ENCODE measurements at places on chromosomes 4 and X. TPM values are rescaled to one million over a fixed set of nuclear protein-coding genes. Genes with fewer than 3 reads are reported as not detected.

The GPRASP3 gene
- total RNA-seq = 3.6 TPM

The RNF150 gene
- total RNA-seq = 0.93 TPM

The MAD2L1 gene
- 6.2 TPM for total RNA-seq

The IKBKG gene
- 18.8 TPM for total RNA-seq

The SULT1E1 gene
- total RNA-seq = not detected

DNA sequence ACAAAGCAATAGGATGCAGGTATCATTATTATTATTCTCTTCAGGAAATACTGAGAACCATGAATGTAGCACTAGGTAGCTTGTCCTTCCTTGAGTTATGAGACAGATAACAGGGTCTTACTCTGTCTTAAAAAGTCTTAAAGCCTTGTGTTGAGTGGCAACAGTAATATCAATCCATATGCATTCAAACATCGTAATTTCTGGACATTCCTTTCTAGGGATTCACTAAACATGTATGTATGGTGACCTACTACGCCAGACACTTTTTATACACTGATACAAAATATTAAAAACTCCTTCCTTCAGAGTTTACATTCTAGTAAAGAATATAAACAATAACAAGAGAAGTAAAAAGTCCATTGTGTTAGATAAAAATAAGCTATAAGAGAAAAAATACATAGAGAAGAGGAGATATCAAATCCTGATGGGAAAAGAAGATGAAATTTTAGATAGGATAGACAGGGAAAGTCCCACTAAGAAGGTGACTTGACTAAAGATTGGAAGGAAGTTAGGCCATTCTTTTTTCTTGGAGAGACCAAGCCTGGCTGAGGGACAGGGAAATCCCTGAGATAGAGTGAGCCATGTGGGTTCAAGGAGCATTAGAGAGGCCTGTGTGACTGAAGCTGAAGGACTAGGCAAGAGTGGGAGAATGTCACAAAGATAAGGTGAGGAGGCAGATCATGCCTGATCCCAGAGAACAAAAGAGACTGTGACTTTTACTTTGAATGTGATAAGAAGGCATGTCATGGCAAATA lies 5.0 kb upstream of the DDX60L start:
- DNase-seq = no peak

- no peak for DNase-seq
Observed at GRCh38 chr4:183190900-183191527, 92.0 kb downstream of the WWC2 start.

GRCh38 chr4:107888237-107888636 lies 43.1 kb upstream of the CYP2U1 start:
- DNase-seq = no peak

DNA sequence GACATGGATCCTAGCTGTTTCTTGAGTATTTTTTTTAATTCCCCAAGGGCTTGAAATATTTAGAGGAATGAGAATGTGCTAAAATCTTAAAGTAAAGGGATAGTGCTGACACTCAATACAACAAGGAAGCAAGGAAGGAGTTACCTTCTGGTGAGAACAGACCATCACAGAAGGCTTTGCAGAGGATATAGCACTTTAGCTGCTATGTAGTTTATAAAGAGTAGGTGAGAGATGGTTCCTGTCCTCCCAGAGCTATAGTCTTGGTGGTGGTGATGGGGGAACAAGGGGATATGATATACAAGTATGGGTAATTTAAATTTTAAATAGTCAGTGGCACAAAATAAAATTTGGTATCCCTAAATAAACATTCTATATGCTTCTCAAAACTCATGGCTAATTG lies 47.6 kb downstream of the MTHFD2L start:
- no peak for DNase-seq

- DNase-seq = no peak
Observed at GRCh38 chr4:7295911-7296660, 103.7 kb downstream of the SORCS2 start.

DNA sequence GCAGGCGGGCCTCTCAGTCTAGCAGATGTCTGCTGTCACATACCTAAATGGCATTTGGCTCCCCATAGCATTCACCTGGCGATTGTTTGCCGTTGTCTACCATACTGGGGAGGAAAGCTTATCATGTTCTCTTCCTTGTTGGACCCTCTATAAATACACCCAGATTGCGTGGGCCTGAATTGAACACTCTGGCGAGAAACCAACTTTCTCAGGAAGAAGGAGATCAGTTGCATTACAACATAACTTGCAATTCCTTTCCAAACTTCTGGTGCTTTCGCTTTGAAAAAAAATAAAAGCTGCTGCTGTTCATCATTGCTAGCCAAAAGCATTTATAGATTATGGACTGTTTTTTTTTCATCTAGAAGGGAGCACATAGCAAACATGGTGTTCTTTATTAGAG lies 230.0 kb upstream of the GPC4 start:
- no peak for DNase-seq

DNA sequence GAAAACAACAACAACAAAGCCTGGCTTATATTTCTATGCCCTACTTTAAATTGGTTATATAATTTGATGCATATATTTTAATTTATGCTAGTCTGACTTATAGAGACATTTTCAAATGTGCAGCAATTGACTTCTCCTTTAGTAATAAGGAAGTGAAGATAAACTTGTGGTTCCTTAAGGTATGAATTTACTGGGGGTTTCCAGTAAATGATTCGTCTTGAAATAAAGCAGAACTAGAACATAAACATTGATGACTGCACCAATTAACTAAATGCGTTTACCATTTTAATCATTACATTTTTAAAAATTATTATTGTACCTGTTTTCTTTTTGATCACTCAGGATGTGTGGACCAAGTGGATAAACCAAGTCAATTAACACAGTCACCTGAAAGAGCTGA lies 99.6 kb upstream of the CCSER1 start:
- DNase-seq = no peak

GRCh38 chrX:33415459-33415858 lies 204.1 kb upstream of the DMD start:
- DNase-seq = no peak

GRCh38 chrX:69506617-69507499 lies 2.7 kb downstream of the NALF2 start:
- no peak for DNase-seq

Data from glomerular endothelial cell (primary cell).